ENCODE measurements at places on chromosomes 2 and 18.
A peak's percentile ranks its signal among the peaks of the same experiment; 100 is the strongest.

GRCh38 chr2:99404797-99405669, 67.8 kb downstream of the EIF5B start:
- no peak for DNase-seq

DNA sequence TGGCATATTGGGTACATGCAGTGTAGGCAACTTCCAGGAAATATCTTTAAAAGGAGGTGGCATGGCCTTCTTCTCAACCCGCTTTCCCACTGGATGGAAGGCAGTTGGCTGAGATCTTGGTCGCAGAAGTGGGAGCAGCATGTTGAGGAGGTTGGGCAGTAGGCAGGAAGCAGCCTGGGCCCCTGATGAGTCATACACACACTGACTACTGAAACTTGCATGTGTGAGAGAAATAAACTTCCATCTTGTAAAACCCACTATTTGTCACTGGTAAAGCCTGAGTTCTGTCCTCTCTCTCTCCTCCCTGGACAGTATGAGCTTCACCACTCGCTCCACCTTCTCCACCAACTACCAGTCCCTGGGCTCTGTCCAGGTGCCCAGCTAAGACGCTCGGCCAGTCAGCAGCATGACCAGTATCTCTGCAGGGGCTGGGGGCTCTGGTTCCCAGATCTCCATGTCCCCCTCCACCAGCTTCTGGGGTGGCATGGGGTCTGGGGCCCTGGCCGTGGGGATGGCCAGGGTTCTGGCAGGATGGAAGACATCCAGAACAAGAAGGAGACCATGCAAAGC, 233.8 kb upstream of the SPRED2 start:
- DNase-seq = no peak

- no peak for DNase-seq
Measured at GRCh38 chr2:207137596-207138337, 28.0 kb downstream of the KLF7 start.

- peak; percentile 8 for DNase-seq
Measured at GRCh38 chr2:147327613-147328012, 517.2 kb upstream of the ACVR2A start.

- no peak for DNase-seq
Measured at GRCh38 chr2:201882353-201883090, 76.2 kb downstream of the CDK15 start.

GRCh38 chr18:9570255-9570654, 44.1 kb downstream of the PPP4R1 start:
- no peak for DNase-seq

- no peak for DNase-seq
Measured at GRCh38 chr18:36403896-36404820, 106.6 kb downstream of the FHOD3 start.

- DNase-seq = no peak
Measured at GRCh38 chr2:167334146-167334742, 446.0 kb downstream of the XIRP2 start.

DNA sequence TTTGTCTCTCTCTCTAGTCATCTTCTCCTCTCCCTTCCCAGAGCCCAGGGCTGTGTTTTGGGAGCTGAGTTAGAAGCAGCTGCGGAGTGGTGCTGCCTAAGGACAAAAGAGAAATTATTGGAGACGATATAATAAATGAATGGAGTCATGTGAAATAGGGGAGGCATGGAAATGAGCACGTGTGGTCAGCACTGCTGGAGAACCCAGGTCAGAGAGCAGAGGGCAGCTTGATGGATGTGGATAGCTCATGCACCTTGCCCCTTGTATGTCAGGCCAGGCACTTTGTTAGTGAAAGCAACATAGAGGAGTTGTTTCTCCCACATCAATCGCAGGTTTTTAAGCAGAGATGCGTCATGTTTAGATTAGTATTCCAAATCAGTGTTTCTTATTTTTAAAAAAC, 15.7 kb downstream of the TTR start:
- DNase-seq = no peak

GRCh38 chr2:111194835-111195621, 74.3 kb downstream of the BCL2L11 start:
- no peak for DNase-seq

DNA sequence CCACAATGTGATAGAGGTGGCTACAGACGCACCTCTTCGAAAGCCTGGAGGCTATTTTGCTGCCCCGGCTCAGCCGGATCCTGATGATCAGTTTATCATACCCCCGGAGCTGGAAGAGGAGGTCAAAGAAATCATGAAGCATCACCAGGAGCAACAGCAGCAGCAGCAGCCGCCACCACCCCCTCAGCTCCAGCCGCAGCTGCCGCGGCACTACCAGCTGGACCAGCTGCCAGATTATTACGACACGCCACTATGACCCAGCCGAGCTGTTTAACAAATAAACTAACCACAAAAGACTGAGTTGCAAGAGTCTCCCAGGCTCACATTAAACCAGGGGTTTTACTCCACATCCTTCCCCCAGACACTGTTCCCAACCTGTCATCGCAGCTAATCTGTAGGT, 263.8 kb downstream of the PHLPP1 start:
- no peak for DNase-seq

DNA sequence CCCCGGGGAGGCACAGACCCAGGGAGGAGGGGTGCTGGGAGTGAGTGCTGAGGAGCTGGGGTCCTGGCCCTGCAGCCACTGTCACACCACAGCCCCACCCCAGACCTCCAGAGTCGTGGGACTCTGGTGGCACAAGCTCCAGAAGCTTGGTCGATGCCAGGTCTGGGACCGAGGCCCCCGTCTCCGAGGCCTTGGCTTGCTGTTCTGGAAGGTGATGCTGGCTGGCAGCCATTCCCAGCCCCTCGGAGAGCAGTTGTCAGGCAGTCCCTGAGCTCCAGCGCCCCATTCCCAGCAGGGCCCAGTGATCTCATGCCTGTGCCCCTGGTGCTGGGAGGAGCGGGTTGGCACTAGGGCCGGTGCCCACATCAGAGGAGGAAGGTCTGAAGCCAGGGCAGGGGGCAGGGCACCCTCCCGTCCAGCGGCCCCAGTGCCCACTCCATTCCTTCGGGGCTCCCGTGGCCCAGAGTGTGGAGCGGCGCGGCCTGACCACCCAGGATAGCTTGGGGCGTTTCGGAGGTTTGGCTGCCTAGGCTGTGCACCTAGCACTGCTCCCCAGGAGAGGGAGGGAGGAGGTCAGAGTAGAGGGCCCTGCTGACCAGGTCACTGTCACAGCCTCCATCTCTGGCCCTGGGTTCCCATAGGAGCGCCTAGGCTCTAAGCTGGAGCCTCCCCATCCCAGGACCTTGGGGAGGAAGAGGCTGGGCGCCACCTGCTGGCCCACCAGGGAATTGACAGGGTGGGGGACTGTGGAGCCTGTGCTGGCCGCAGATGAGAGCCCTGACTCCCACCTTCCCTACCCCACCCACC, 16.8 kb upstream of the ALPI start:
- peak; percentile 63 for DNase-seq

GRCh38 chr2:23526114-23526513, 141.1 kb downstream of the KLHL29 start:
- peak; percentile 53 for DNase-seq

DNA sequence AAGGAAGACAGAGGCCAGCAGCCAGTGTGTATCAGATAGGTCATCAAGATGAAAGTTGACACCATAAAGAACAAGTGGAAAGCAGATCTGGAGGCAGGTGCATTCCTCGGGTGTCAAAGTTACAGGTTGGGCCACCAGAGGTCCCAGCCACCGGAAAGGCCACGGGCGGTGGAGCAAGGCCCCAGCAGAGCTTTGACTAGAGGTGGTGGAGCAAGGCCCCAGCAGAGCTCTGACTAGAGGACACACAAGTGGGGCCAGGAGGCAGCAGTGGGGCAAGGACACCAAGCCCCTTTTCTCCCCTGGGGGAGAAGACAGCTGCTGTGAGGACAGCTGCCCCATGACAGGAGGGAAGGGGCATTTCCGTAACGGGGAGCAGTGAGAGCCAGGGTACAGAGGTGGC, 115.1 kb downstream of the GYPC start:
- no peak for DNase-seq

DNA sequence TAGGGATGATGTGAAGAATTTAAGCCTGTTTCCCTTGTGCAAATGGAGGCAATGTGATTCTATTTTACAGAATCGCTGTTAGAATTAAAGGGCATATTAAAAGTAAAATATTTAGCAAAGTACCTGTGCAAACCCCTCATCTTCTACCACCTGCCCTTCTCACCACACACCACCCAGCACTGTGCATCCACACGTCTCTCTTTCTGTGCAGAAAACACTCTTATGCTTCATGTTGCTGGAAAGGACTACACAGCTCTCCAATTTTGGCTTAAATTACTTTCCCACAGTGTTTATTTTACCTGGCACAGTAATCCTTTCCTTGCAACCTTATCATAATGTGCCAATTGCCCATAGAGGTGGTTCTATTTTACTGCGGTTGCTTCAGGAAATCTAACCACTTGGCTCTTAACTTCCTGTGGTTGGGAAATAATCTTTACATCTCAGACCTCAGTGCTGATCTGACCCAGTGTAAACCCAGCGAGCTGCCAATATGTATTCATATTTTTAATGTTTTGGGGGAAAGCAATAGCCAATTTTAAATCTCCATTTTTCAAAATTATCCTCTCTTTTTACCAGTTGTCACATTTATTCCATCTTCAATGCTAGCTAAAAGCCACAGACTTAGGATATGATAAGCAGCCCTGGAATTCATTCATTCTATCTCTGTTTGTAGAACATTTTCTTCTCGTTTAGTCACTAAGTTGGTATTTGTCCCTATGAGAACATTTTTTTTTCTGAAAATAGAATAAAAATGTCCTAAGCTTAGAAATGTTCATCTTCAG, 250.9 kb downstream of the DSEL start:
- DNase-seq = no peak

DNA sequence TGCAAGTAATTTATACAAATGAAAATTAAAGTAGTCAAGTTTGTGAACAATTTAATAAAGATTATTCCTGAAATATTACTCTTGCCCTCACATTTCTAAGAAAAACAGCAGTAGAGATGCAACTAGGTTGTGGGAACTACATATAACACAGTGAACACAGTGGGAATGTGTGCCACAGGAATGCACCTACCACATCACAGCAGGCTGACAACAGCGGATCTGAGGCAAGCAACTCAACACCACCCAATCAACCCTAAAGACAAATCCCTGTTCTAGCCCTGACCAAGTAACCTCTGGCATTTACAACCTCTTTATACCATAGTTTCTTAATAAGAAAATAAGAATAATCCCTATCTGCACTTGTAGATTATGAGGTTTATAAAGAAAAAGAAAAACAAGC, 23.4 kb downstream of the MBOAT2 start:
- no peak for DNase-seq

GRCh38 chr2:223797811-223798721, 39.3 kb downstream of the AP1S3 start:
- no peak for DNase-seq

DNA sequence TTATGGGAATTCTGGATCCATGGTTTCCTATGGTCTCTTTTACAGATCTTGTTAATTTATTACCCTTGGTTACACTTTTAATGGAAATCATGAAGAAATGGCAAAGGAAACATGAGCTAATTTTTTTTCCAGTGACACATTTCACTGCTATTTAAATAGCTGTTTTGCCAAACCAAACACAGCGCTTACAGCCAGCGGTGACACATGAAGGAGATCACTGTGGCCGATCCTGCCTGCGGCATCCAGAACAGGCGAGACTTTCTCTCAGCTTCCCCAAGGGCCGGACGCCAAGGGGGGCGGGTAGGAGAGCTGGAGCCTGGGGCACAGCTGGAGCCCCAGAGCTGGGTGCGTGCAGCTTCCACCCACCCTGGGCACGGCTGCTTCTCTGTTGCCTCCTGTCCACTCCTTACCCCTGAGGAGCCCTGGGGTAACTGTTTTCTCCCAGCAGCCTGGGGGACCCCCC, 81.4 kb upstream of the PKDCC start:
- no peak for DNase-seq

GRCh38 chr2:241953324-241953928, 83.9 kb downstream of the RTP5 start:
- no peak for DNase-seq

GRCh38 chr2:62334009-62334408, 138.1 kb downstream of the B3GNT2 start:
- no peak for DNase-seq

DNA sequence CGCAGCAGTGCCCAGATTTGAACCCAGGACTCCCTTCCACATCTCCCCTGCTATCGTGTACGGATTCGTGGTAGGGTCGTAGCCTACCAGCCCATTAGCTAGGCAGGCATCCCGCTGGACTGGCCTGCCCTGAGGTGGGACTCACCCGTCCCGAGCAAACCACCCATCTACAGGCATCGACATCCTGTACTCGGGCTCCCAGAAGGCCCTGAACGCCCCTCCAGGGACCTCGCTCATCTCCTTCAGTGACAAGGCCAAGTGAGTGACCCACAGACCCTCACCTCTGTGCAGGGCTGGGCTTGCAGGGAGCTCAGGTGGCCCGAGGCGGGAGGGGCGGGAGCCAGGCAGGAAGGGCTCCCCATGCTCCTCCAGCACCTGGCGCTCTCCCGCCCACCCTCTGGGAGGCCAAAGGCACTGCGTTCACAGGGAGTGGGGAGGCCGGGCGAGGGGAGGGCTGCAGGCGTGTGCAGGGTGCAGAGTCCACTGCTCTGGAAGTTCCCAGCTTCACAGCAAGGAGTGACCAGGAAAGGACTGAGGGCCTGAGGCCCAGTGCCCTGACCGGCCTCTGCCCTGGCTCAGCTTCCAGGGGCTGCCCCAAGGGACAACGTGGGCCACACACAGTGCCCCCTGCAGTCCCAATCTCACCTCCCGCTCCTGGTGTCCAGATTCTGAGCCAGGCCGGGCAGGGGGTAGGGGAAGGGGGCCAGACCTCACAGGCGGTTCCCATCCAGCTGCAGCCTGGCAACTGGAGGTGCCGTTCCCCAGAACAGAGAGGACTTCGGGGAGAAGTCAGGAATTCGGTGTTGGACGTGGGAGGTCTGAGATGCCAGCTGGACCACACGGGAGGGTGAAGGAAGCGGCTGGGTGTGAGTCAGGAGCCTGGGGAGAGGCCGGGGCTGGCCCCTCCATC, 5.4 kb downstream of the AGXT start:
- DNase-seq = no peak

- no peak for DNase-seq
Measured at GRCh38 chr2:234341306-234341985, 155.4 kb downstream of the ARL4C start.

DNA sequence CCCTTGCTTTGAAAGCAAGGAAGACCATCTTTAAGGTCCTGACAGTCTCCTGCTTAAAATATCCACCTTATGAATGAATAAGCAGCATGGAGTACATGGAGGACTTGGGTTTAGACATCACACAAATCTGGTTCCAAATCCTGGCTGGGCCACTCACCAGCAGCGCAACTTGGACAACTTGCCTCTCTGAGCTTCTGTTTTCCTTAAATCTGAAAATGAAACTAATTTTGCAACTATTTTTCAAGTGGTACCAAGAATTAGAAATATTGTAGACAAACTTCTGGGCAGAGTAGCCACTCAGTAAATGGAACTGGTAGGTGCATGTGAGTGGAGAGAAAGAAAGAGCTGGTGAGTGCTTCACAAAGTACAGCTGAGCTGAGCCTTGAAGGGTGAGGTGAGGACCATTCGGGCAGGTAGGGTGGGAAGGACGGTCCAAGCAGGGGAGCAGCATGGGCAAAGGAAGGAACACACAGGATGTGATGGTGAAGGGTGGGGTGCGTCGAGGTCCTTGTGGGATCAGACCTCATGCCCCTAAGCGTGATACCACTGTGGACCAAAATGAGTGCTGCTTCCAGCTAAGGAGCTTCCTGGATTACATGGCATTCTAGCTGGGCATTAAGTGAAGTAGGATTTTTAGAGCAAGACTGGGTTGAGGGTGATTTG, 14.4 kb upstream of the TET3 start:
- DNase-seq = peak; percentile 13

GRCh38 chr2:197894751-197895274, 90.4 kb downstream of the PLCL1 start:
- DNase-seq = no peak

GRCh38 chr2:105544591-105545377, 145.9 kb upstream of the FHL2 start:
- no peak for DNase-seq
